Fibroblast of skin of left biceps (primary cell): ENCODE measurements at places on chromosomes 4 and X.
A peak's percentile ranks its signal among the peaks of the same experiment; 100 is the strongest.

DNA sequence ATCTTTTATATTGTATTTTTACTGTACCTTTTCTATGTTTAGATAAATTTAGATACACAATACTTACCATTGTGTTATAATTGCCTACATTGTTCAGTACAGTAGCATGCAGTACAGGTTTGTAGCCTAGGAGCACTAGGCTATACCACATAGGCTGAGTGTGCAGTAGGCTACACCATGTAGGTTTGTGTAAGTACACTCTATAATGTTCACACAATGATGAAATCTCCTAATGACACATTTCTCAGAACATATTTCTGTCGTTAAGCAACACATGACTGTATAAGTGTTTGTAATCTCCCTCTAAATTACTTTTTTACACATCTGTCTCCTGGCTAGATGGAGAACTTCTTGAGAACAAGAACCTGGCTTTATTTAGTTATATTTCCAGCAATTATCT lies 40.3 kb downstream of the UCHL1 start:
- no peak for DNase-seq

DNA sequence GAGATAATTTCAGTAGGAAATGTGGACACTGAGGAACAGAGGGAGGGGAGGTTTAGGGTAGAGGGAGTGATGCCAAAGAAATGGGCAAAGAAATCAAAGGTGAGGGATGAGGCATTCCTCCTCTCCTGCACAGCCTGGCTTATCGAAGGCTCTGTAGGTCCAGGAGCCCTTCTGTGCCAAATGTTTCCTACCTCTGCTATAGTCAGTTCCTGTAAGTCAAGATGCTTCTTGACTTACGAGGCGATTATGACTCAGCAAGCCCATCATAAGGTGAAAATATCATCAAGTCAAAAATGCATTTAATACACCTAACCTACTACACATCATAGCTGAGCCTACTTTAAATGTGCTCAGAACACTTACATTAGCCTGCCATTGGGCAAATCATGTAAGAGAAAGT lies 60.0 kb upstream of the ARHGAP24 start:
- no peak for DNase-seq

GRCh38 chr4:75254745-75255144 lies 259.5 kb downstream of the RCHY1 start:
- DNase-seq, result no peak

DNA sequence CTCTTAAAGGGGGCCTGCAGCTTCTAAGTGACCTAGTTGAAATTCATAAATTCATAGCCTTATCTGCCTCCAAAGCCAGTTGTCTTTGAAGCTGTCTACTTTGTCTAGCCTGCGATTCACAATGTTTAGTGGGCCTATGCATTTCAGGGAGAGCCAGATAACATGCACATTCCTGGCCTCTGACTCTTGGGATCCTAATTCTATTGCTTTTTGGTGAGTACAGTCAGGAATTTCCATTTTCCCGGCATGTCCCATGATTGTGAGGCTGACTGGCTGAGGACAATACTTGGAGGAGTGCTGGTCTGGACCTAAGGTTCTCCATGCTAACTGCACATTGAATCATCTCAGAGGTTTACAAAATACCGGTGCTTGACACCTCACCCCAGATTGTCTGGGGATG lies 155.0 kb downstream of the MSL3 start:
- DNase-seq, result no peak

GRCh38 chrX:1392376-1393068 lies 609 bp upstream of the SLC25A6 start:
- DNase-seq, result peak; percentile 33

DNA sequence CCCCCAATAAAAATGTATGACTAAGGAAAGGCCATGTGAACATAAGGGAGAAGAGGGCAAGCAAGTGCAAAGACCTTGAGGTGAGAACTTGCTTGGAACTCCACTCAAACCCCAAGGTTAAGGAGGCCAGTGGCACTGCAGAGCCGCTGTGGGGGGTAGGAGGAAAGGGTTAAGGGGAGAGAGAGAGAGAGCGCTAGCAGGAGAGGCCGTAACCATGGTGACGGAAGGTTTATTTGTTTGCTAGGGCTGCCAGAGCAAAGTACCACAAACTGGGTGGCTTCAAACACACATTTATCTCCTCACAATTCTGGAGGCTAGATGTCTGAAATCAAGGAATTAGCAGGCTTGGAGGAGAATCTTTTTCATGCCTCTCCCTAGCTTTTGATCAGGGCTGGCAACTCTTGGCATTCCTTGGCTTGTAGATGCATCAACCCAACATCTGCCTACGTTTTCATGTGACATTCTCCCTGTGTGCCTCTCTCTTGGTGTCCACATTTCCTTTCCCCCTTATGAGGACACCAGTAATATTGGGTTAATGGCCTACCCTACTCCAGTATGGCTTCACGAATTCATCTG lies 35.2 kb downstream of the SMIM20 start:
- DNase-seq, result no peak
